ENCODE measurements at places on chromosomes 13 and 19. TPM values are rescaled to one million over a fixed set of nuclear protein-coding genes. Genes with fewer than 3 reads are reported as not detected.

ANGPTL8 gene
- not detected for total RNA-seq

UHRF1 gene
- 38.9 TPM for total RNA-seq

SOHLH2 gene
- total RNA-seq, result not detected

CGB1 gene
- not detected for total RNA-seq

SIGLEC12 gene
- total RNA-seq, result not detected

ZNF730 gene
- total RNA-seq, result not detected

UQCRFS1 gene
- total RNA-seq, result 126 TPM

CRX gene
- not detected for total RNA-seq

ICAM4 gene
- not detected for total RNA-seq

CEACAM19 gene
- 9.3 TPM for total RNA-seq

CRB3 gene
- total RNA-seq, result 5.0 TPM

NACC1 gene
- 44.8 TPM for total RNA-seq

TIMM44 gene
- total RNA-seq, result 24.8 TPM

POU2F2 gene
- 0.45 TPM for total RNA-seq

SLITRK5 gene
- 0.58 TPM for total RNA-seq

KISS1R gene
- total RNA-seq, result 0.31 TPM

TMIGD2 gene
- not detected for total RNA-seq

Measured in A549 treated with Mapracorat at 1 μM for 4 hours (cell line).